ENCODE measurements at places on chromosomes 11 and 22. TPM values are rescaled to one million over a fixed set of nuclear protein-coding genes. Genes with fewer than 3 reads are reported as not detected.

- no peaks in the 10 kb centered on the region for H3K27me3 ChIP-seq
- H3K36me3 ChIP-seq: no peaks in the 10 kb centered on the region
- DNase-seq: no peak
- no peak overlapping the region for H3K4me3 ChIP-seq
- peaks cover 7% of the 10 kb centered on the region for H3K4me1 ChIP-seq
Observed at GRCh38 chr11:83542861-83543260, 256.7 kb upstream of the CCDC90B start.

DNA sequence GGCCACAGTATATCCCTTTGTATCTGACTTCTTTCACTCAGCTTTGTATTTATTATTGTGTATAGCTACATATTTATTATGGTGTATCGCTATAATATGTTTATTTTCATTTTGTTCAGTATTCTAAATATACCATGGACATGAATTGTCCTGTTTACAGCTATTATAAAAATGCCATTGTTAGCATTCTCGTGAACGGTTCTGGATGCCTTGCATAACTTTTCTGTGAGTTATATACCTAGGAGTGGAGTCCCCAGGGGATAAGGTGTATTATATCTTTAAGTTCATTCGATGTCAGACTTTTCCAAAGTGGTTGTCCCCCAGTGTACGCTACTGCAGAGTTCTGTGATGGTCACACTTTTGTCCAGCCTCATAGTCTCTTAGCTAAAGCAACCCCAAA lies 301.7 kb downstream of the TMEM135 start:
- H3K27ac ChIP-seq: no peak overlapping the region
- H3K36me3 ChIP-seq: no peaks in the 10 kb centered on the region
- H3K4me3 ChIP-seq: no peak overlapping the region
- no peak for DNase-seq

APOL6 gene
- 0.03 TPM for total RNA-seq

DNA sequence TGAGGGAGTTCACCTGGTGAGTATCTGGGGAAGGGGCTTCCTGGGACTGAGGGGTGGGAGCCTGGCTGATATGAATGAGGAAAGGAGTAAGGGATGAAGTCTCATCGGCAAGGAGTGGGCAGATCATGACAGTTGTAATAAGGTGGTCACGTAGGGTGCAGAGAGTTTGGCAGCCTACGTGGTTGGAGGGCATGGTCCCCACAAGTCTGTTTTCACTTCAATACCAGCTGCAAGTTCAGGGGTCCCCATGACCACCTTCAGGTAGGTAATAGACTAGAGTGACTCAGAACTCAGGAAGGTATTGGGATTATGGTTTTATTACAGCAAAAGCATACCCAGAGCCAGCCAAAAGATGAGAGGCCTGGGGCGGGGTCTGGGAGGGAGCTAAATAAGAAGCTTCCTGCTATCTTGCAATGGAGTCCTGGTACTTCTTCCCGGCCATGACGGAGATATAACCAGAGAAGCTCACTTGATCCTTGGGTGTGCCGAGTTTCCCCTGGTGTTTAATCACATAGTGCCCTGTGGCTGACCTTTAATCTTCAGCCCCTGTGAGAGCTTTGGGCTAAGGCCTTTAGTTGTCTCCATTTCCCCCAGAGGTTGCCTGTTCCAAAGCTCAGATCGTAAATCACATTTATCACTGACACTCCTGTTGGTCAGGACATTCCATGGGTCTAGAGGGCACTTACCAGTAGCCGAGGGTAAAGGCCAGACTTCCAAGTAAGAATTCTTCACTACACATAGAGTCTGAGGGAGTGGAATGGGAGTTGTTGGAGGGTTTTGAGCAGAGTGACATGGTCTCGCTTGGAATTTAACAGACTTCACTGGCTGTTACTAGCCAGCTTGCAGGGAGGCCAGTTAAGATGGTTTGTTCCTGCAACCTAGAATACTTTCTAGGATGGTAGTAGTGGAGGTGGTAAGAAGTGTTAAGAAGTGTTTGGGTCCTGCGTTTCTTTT lies 9.1 kb downstream of the SLC3A2 start:
- DNase-seq: no peak
- H3K4me3 ChIP-seq: no peak overlapping the region
- H3K27me3 ChIP-seq: no peaks in the 10 kb centered on the region
- peaks cover 6% of the 10 kb centered on the region for H3K36me3 ChIP-seq
- H3K27ac ChIP-seq: peak overlapping the region; percentile 46

DNA sequence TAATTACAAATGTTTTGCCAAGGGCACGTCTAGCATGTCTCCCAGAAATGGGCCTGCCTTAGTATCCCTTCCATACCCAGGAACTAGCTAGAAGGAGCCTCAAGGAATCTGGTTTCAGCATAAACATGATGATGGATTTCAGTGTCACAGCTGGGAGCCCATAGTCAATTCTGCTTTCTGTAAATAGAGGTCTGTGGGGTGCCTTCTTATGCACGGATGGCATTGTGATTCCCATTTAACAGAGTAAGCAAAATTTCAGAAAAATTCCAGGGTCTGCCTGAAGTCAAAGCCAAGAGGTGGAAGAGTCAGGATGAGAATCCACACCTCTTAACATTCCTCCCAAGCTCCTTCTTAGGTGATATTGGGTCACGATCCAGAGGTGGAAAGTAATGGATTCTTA lies 12.1 kb downstream of the DUSP18 start:
- H3K27ac ChIP-seq: no peak overlapping the region
- no peaks in the 10 kb centered on the region for H3K27me3 ChIP-seq
- H3K4me3 ChIP-seq: no peak overlapping the region
- peaks cover 9% of the 10 kb centered on the region for H3K4me1 ChIP-seq
- no peaks in the 10 kb centered on the region for H3K36me3 ChIP-seq

- no peak for DNase-seq
- no peak overlapping the region for H3K4me3 ChIP-seq
Observed at GRCh38 chr22:33006220-33006954, 51.8 kb downstream of the SYN3 start.

DNA sequence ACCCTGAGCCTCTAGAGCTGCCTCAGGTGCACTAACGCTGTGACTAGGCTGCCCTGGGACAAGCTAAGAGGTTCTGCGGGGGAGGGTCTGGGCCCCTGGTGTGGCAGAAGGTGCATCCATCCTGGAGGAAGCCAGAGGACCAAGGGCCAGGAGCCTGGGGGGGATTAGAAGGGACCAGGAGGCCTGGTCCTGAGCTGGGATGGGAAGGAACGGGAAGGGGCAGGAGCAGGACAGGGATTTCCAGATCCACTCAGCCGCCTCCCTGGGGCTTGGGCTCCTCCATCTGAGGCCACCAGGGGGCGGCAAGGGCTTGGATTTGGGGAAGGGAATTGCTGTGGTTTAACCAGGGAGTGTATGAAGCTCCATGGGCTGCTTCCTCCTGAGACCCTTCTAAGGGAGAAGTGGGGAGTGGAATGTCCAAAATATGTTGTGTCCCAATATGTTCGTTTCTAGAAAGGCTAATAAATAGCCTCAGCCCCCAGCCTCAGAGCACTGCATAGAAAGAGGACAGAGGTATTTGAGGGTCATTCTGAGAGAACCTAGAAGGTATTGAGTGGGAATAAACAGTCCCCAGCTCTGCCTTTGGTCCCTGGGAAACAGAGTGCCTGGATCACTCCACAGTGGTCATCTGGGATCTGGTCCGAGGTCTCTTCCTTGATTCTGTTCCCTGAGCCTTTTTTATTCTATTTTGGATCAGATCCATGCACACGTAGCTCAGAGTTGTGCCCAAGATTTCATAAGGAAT lies 17.4 kb upstream of the PRAME start:
- peak; percentile 81 for DNase-seq
- H3K27ac ChIP-seq: no peak overlapping the region
- H3K27me3 ChIP-seq: peaks cover 100% of the 10 kb centered on the region
- H3K4me3 ChIP-seq: no peak overlapping the region

DNA sequence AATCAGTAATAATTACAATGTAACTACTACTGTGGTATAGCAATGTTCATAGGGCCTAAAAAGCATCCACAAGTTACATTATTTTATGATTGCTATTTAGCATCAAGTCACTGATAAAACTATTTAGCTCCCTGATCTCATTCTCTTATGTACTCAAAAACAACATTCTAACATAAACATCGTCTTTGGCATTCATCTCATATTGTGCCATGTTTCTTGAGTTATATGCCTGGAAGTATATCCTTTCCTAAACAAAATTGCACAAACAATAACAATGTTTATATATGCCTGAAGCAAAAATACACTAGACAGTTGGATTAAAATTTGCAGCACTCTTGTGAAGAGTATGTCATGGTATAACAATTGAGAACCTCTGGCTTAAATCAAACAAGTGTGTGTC lies 34.1 kb downstream of the HORMAD2 start:
- no peak overlapping the region for H3K4me3 ChIP-seq
- no peak for DNase-seq
- H3K36me3 ChIP-seq: no peaks in the 10 kb centered on the region
- H3K4me1 ChIP-seq: peaks cover 4% of the 10 kb centered on the region

OR8G5 gene
- total RNA-seq: not detected

SMC1B gene
- total RNA-seq: 0.09 TPM

- H3K36me3 ChIP-seq: no peaks in the 10 kb centered on the region
- H3K4me1 ChIP-seq: no peaks in the 10 kb centered on the region
- H3K27me3 ChIP-seq: no peaks in the 10 kb centered on the region
- no peak for DNase-seq
Observed at GRCh38 chr11:85766721-85767161, 44.2 kb downstream of the SYTL2 start.

DNA sequence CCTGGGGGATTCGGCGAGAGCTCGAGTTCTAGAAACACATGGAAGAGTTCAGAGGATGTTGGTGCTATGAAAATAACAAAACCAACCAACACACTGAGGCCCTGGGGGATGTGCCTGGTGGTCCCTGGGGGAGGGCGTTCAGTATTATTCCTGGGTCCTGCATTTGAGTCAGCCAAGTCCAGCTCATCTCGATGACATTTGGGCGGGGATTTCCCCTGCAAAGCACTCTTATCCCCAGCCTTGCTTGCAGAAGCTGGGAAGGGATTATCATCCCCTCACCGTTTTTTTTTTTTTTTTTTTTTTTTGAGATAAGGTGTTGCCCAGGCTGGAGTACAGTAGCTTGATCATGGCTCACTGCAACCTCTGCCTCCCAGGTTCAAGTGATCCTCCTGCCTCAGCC lies 2.1 kb upstream of the SMIM38 start:
- no peaks in the 10 kb centered on the region for H3K36me3 ChIP-seq
- H3K4me3 ChIP-seq: no peak overlapping the region
- no peak for DNase-seq
- peaks cover 45% of the 10 kb centered on the region for H3K4me1 ChIP-seq

- H3K27me3 ChIP-seq: no peaks in the 10 kb centered on the region
- H3K36me3 ChIP-seq: no peaks in the 10 kb centered on the region
- no peak for DNase-seq
- peaks cover 12% of the 10 kb centered on the region for H3K4me1 ChIP-seq
- no peak overlapping the region for H3K27ac ChIP-seq
Observed at GRCh38 chr11:64391839-64392238, 32.9 kb downstream of the RPS6KA4 start.

GRCh38 chr11:100719809-100720221 lies 32.7 kb downstream of the ARHGAP42 start:
- no peaks in the 10 kb centered on the region for H3K36me3 ChIP-seq
- no peaks in the 10 kb centered on the region for H3K27me3 ChIP-seq
- H3K27ac ChIP-seq: no peak overlapping the region
- DNase-seq: peak; percentile 45
- peak overlapping the region; percentile 5 for H3K4me3 ChIP-seq
- peaks cover 18% of the 10 kb centered on the region for H3K4me1 ChIP-seq

GRCh38 chr11:116990061-116990473 lies 108.2 kb downstream of the SIK3 start:
- H3K4me3 ChIP-seq: no peak overlapping the region
- no peak for DNase-seq
- H3K4me1 ChIP-seq: peaks cover 47% of the 10 kb centered on the region
- no peaks in the 10 kb centered on the region for H3K27me3 ChIP-seq

- H3K27ac ChIP-seq: no peak overlapping the region
- no peaks in the 10 kb centered on the region for H3K36me3 ChIP-seq
- H3K4me3 ChIP-seq: no peak overlapping the region
- H3K27me3 ChIP-seq: no peaks in the 10 kb centered on the region
- no peaks in the 10 kb centered on the region for H3K4me1 ChIP-seq
- DNase-seq: peak; percentile 28
Observed at GRCh38 chr11:87451395-87451794, 413.7 kb downstream of the TMEM135 start.

DNA sequence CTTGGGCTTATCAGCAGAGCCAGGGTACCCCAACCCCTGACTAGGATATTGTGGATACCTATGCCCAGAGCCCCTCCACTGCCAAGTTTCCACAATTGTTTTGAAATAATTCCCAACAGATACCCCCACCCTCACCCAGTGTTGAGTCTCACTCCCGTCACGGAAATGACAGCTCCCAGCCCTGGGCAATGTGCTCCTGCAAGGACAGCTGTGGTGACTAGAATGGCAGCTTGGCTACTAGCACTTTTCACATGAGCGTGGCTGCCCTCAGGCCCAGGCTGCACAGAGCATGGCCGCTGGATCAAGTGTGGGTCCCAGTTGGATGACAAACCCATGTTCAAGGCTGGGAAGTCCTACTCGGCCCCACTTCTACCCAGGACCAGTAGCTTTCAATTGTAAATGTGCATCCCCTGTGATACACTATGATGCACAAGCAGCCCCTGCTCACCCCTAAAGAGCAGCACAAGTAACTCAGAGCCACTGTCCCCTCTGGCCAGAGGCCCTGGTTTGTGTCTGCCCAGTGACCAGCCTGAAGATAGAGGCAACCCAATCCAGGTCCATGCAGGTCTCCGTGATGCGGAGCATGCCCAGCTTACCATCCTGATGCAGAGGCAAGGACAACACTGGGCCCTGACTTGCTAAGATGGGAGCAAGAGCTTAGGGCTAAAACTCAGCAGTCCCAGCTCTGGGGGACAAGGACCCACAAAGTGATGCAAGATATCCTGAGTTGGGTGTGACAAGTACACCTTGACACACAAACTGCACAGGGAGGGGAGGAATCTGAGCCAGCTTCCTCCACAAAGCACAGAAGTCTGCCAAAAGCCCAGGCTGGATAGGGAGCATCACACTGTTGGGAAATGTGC lies 13.2 kb downstream of the KCNQ1OT1 start:
- DNase-seq: no peak
- no peak overlapping the region for H3K27ac ChIP-seq
- no peaks in the 10 kb centered on the region for H3K36me3 ChIP-seq
- H3K4me3 ChIP-seq: no peak overlapping the region
- no peaks in the 10 kb centered on the region for H3K27me3 ChIP-seq

DNA sequence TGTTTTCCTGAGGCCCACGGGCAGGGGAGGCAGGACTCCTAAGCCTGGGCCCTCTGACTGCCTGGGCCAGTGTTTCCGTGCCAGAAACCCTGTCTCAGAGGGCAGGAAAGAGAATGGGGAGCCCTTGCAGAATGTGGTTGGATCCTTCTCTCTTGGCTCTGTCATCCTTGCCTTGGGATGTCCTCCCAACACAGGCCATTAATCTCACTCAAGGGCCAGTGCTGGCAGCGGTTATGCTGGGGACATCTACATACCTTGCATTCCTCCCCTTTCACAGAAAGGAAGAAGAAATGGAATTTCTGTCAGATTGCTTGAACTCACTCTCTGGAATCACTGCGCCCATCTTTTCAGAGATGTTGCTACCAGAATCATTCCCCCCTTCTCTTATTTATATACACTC lies 296.9 kb downstream of the KIRREL3 start:
- no peak overlapping the region for H3K4me3 ChIP-seq
- no peaks in the 10 kb centered on the region for H3K36me3 ChIP-seq
- no peak overlapping the region for H3K27ac ChIP-seq
